Fibroblast of pulmonary artery (primary cell): ENCODE measurements at places on chromosomes 5 and 9.

- DNase-seq, result no peak
These were observed 45.0 kb upstream of the SV2C start for GRCh38 chr5:76038212-76038611.

- no peak for DNase-seq
These were observed 1055.7 kb downstream of the PTPRD start for GRCh38 chr9:9556865-9557803.

DNA sequence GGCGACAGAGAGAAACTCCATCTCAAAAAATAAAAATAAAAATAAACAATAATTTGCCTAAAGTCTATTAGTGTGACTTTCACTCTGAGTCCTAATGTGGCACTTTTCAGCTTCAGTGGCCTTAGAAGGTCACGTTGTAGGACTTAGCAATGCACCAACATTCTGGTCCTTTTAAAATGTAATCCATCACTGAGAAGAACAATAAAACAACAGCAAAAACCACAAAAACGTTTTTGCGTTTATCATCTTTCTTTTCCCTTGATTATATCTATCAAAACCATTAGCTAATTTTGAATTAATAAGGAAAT is 190.1 kb upstream of the ZNF608 start:
- DNase-seq, result no peak

- DNase-seq, result no peak
These were observed 74.3 kb downstream of the NDFIP1 start for GRCh38 chr5:142182840-142183239.

DNA sequence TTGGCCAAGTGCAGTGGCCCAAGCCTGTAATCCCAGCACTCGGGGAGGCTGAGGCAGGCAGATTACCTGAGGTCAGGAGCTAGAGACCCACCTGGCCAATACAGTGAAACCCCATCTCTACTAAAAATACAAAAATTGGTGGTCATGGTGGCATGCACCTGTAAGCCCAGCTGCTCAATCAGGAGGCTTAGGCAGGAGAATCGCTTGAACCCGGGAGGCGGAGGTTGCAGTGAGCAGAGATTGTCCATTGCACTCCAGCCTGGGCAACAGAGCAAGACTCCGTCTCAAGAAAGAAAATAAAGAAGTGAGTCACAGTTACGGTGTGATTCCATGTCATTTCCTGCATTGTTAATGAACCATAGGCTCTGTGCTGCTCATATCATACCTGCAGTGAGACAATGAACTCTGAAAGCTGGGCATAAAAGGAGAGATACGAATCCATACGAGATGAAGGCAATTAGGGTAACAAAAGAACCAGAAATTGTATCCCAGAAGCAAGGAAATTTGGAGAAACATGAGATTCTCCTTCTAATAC is 44.6 kb downstream of the TIMD4 start:
- DNase-seq, result no peak

GRCh38 chr9:88874391-88874790 is 116.9 kb upstream of the S1PR3 start:
- DNase-seq, result peak; percentile 6

DNA sequence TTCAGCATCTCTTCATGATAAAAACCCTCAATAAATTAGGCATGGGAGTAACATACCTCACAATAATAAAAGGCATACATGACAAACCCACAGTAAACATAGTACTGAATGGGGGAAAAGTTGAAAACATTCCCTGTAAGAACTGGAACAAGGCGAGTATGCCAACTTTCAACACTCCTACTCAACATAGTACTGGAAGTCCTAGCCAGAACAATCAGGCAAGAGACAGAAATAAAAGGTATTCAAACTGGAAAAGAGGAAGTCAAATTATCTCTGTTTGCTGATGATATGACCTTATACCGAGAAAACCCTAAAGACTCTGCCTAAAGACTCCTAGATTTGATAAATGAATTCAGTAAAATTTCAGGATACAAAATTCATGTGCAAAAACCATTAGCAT is 167.6 kb downstream of the TMEM38B start:
- DNase-seq, result no peak

GRCh38 chr5:42876375-42876844 is 64.7 kb upstream of the SELENOP start:
- DNase-seq, result peak; percentile 16

- DNase-seq, result no peak
These were observed 35.1 kb downstream of the CACNA1B start for GRCh38 chr9:137912671-137913070.

DNA sequence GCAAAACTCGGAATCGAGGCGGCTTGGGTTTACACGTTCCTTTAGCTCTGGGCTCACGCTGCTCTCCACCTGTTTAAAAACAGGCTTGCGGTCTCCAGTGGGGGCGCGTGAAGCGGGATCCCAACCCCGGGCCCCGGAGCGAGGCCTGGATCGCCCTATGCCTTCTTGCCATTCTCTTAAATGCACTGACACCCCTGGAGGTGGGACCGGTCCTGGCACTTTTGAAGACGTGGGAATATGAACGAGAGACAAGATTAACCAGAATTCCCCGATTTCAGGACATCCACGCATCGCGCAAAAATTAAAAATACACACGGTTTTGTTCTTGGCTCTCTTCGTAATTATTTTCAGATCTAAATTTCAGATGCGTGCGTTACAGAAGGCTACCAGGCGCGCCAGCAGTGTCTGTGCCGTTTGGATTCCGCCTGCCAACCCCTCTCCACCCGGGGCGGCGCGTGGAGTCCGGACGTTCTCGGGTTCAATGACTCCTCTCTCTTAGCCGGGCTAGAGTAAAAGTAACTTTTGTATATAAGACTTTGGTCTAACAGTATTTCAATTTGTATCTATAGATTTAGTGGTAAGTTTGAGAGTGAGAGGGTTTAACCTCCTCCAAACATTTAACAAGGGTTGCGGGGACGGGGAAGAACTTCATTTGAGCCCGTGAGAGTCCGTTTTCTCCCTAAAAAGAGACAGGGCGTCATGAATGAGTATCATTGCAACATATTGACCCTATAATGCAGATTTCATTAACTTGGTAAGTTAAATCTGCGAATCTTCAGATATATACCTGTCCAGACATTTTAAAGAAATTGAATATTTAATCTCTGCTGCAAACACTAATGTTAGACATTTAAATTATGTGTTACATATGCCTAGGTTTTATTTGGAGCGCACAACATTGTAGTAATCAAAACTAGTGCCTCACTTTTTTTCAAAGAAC is 3.8 kb downstream of the FOXD1 start:
- DNase-seq, result no peak
